ENCODE measurements at places on chromosomes 1 and 21.

- DNase-seq: no peak
These were observed 121.7 kb upstream of the KIAA0040 start for GRCh38 chr1:175314300-175314699.

- no peak for DNase-seq
These were observed 10.7 kb upstream of the FCER1A start for GRCh38 chr1:159291424-159291823.

GRCh38 chr1:9161963-9162362, 33.1 kb upstream of the GPR157 start:
- DNase-seq: no peak

GRCh38 chr1:162316187-162316586, 60.5 kb downstream of the SPATA46 start:
- DNase-seq: no peak

DNA sequence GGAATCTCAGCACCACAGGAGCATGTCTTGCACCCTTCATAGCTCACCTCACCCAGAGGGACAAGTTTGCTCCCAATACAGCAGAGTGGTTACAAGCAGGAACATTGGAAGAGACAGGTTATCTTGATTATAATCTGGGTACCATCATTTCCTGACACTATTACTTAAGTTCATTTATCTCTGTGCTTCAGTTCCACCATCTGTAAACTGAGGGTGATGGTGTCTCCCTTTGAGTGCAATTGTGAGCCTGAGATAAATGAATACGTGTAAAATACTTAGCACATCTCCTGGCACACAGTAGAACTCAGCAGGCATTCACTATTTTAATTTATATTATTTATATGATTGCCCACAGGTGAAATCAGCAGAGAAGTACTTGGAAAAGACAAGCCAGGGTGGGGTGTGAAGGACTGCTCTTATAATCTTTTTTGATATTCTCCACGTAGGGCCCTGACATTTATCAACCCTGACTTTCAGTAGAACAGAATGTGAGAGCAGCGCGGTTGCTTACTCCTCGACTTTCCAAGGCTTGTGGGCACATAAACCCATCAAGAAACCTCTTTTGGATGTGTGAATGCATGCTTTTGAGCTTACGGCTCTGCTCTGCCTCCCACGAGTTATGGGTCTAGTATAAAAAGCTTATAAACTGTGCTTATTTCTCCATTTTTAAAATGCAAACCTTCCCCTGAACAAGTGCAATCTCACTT, 34.9 kb downstream of the DUSP10 start:
- DNase-seq: no peak

DNA sequence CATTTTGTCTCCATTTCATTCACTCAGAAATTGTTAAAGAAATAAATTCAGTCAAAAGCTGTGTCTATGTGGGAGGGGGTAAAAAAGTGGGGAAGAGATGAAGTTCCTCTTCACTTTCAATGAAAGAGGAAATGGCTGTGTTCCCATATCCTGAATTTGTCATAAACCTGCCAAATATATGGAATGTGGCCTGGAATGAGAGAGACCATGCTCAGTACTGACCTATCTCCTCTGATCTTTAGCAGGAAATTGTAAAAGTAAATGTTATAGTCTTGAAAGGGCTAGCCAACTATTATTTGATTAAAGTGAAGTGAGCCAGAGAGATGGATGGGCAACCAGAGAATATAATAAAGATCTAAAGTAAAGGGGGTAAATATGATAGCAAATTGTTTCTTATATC, 130.3 kb upstream of the C21orf91 start:
- peak; percentile 10 for DNase-seq

DNA sequence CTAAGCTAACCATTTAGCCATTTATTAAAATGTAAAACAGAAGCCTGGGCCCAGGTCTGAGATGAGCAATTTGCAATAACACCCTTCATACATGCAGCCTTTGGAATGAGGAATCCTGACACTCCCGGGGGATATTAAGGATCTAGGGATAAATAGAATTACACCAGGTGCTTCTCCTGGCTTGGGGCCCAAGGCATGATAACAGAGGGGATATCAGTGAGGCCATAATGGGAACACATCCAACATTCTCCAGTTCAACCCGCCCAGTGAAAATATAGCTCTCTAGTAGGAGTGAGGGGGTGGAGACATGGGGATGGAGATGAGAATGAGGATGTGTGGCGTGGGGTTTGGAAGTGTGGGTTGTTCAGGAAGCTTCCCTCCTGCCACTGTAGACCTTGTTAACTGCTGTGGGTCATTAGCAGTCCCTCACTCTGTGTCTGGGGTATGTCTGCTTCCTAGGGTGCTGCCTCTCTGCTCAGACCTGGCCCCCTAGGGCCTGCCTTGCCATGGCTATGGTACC, 57.9 kb upstream of the KANK4 start:
- no peak for DNase-seq

DNA sequence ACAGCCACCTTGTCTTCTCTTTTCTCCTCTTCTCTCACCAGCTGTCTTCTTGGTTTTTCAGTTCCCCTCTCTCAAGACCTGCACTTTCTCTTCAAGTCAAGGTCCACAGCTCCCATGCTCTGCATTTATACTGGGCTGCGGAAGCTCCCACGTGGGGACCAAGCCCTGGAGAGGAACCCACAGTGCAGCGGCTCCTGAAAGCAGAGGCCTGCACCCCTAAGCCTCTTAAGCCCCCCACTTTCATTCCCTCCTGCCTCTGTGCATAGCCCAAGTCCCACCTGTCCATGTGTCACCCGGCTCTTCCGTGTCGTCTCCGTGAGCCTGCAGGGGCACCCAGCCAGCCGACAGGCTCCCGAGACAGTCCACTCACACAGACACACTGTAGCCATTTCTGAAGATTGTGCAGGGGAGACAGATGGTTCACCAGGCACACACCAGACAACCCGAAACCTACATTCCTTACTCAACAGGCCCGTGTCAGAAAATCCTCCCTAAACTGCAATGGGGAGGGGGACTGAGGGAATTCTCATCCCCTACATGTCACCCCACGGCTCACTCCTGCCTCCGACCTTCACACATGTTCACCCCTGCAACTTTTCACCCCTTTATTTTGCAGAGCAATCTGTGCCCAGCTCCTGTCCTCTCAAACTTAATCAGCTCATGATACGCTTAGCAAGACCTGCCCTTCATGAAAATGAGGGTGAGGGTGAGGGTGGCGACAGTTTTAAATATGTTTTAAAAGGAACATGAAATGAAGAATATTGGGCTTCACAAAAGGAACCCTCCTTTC, 6.3 kb downstream of the MX2 start:
- no peak for DNase-seq

- no peak for DNase-seq
These were observed 10.1 kb upstream of the ADORA3 start for GRCh38 chr1:111513410-111514020.

DNA sequence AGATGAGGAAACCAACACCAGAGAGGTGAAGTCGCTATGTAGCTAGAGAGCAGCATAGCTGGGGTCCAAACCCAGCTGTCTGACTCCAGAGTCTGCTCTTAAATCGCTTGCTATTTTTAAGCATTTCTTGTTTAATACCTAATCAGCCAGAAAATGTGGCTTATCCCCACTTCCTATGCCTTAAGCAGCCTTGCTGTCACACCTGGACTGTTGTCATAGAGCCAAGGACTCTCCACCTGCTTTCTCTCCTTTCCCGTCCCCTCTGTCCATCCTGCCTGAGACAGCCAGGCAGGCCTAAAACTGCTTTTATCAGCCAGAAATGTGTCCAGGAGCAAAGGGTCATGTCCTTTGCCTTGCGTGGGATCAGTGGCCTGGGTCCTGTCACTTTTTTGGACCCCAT, 28.3 kb upstream of the EPHA8 start:
- no peak for DNase-seq

DNA sequence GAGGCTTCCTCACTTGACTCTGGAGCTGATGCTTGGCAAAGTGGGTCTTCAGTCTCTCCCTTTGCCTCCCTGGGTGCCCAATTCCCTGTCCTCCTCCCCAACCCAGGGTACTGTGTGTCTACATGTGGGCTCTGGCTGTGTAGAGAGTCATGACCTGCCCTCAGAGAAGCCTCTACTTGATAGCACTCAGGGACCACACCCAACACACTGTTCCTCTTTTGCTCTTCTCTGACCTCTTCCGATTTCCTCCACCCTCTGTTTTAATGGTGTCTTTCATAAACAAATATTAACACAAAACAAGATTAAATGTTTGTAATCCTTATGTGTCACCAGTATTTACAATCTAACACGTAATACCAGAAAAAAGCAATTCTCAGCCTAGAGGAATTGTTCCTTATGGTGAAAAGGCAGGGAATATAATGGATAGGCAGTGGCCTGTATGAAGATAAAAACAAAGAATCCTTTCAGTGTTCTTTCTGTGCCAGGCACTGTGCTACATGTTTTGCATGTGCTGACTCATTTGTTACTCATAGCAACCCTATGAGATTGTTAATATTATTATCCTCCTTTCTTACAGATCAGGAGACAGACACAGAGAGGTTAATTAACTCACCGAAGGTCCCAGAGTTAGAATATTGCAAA, 58.2 kb downstream of the HSD3B1 start:
- DNase-seq: no peak

DNA sequence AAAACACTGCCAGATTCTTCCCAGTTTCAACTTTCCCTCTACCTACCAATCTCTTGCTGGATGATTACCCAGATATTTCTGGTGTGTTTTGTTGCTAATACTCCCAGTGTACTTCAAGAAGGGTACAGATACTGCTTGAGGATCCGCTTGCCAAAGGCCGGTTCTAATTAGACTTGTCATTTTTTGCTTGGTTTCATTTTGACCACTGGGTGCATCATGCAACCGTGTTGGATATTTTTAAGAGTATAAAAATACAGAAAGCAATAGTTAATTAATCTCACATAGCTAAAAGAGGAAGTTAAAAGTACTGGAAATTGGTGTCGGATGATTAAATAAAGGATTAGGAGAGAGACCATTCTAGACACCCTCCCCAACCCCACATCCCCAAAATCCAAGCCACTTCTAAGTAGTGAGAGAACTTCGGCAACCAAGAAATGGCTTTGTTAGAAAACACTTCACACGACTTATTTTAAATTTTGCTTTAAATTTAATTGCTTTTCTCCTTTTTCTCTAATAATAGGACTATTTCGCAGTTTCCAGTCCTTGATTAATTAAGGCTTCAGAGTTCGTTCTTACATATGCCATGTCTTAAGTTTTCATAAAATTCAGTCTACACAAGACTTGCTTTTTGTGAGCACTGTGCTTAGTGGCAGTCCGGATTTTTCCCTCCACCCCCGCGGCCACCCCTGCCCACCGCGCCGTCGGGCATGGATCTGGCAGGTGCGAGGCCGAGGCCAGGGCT, 2.5 kb upstream of the CDKN2C start:
- no peak for DNase-seq

DNA sequence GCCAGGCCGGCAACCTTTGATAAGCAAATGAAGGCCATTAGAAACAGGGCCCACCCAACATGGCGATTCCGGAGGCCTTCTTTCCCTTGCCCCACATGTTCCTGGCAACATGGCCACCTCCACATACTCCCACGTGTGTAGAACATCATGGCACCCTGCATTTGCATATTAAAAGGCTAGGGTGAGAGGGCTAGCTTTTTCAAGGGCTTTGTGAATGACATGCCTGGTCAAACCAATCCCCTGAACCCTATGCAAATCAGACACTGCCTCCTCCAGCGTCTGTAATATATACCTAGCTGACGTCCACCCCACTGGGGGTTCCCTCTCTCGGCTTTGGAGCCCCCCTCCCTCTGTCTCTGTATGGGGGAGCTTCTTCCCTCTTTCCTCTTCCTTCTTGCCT, 1.6 kb downstream of the ADCY10 start:
- DNase-seq: no peak

DNA sequence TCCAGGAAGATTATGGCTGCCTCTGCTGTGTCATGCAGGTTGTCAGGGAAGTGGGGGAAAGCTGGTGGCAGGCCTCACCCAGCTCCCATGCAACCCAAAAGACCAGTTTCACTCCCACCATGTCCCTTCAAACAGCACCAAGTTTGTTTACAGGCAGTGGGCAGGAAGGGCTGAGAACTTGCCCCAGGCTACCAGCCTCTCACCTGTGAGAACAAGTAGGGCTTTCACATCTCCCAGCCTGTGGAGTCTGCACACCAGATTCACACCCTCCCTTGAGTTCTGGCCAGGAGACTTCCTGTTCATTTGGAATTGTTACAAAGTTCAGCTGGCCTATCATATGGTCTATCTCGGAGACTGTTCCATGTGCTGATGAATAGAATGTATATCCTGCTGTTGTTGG, 27.8 kb downstream of the RPAP2 start:
- no peak for DNase-seq

Data from fibroblast of pulmonary artery (primary cell).